ENCODE measurements at places on chromosomes 1 and 21.
A peak's percentile ranks its signal among the peaks of the same experiment; 100 is the strongest.

DNA sequence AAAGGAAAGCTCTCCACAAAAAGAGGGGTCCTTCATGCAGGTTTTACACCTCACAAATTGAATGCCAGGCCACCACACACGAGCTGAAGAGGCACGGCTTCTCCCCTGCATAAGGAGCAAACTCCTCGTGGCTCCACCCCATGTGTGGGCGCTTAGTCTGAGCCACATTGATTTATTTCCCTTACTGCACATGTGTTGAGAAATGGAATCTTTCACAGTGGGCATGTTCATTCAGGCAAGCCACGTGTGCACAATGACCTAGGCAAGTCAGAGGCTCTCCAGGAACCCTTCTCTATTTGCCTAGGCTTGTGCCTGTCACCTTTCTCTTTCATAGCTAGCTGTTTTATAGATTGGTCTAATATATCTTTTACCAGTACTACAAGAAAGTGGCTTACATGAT is 120.5 kb downstream of the LTN1 start:
- no peak for DNase-seq

DNA sequence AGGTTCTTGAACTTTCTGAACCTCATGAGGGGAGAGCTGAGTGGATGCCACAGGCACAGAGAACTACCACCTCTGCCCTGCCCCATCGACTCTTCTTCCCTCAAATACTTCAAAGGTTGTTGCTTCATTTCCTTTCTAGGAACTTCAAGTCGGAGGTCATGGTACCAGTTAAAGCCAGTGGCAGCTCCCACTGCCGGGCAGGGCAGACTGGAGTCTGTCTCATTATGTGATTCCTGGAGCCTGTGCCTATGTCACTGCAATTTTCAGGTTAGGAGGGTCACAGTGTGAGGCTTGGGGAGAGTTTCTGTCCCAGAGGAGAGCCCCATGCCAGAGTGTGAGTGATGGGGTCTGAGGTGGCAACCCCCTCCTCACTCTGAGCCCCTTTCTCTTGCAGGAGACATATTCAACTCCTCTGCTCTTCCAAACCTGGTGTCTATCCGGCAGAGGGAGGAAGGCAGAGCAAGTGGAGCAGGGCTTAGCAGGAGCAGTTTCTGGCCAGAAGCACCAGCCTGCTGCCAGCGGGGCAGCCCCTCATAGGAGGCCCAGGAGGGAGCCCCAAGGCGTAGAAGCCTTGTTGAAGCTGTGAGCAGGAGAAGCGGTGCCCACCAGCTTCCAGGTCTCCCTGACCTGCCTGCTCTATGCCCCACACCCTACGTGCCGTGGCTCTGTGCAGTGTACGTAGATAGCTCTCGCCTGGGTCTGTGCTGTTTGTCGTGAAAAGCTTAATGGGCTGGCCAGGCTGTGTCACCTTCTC is 29.3 kb downstream of the CAMK1G start:
- DNase-seq: no peak

- DNase-seq: no peak
Measured at GRCh38 chr1:179298952-179299351, 5.4 kb downstream of the SOAT1 start.

GRCh38 chr1:178500091-178500770 is 3.5 kb upstream of the CLEC20A start:
- DNase-seq: peak; percentile 25

DNA sequence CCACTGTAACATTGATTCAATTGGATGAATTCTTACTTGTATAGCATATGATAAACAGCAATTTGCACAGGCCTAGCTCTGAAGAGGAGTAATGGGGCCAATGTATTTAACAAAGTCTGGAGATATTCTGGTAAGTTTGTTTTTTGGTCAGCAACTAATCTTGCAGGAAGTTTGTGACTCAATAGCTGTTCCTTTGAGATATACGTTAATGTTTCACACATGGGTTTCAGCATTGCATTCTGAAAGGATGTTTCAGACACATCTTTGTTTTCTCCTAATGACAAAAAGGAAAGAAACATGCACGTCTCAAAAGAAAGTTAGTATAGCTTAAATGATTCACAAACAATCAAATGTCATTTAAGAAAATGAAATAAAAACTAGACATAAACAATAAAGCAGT is 49.0 kb downstream of the LTN1 start:
- peak; percentile 25 for DNase-seq

GRCh38 chr1:59164371-59164770 is 132.5 kb upstream of the FGGY start:
- DNase-seq: no peak

DNA sequence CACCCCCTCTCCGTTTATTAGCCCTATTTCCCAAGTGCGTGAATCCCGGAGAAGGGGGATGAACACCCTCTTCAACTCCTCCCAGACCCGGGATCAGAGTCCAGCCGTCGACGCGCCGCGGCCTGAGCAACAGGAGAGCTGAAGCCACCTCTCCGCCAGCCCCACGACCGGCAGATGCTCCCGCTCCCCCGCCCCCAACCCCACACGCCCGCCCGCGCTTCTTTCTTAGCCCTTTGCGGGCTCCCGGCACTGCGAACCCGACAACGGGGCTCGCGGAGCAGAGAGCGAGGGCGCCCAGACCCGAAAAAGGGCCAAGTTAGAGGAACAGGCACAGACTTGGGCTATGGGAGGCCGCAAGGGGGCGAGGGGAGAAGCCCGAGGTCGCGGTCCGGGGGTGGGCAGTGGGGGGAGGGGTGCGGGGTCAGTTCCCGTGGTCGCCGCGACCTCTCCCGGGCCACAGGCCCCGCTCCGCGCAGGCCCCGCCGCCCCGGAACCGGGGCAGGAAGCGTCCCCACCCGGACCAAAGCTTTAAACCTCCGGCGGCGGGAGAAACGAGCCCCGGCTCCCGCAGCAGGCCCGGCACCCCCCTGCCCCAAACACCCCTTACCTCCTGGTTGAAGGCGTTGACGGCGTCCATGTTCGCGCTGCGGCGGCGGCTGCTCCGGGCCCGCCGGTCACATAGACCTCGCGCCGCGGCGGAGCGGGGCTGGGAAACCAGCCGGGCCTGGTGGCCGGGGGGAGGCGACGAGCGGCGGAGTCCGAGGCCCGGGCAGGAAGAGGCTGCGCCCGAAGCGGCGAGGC is 662 bp downstream of the SCAF4 start:
- DNase-seq: peak; percentile 48

- DNase-seq: peak; percentile 66
Measured at GRCh38 chr1:241639623-241640148, 483 bp downstream of the CHML start.

DNA sequence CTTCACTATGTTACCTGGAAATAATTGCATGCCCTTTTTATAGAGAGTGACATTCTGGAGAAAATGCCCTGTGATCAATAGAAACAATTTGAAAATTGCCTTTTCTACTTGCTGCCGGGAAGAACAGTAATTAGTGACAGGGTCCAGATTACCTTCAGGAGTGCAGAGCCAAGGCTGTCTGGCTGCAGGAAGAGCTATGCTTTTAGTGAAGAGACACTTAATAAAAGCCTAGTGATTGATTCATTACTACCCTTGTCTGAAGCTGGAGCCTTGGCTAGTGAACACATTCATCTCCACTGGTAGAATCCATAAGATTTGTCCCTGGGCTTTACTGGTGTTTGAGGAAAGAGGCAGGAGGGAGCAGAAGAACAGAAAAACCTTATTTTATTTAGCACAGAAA is 12.9 kb upstream of the DNASE2B start:
- no peak for DNase-seq

DNA sequence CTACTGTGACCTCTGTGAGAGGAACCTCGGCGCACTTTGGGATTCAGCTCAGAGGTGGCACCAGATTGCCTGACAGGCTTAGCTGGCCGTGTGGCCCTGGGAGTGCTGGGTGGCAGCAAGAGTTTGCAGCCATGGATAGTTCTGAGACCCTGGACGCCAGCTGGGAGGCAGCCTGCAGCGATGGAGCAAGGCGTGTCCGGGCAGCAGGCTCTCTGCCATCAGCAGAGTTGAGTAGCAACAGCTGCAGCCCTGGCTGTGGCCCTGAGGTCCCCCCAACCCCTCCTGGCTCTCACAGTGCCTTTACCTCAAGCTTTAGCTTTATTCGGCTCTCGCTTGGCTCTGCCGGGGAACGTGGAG is 67.5 kb downstream of the DISC1 start:
- DNase-seq: no peak

- peak; percentile 46 for DNase-seq
Measured at GRCh38 chr1:40344597-40344996, 27.5 kb upstream of the COL9A2 start.

GRCh38 chr1:192350356-192350755 is 33.6 kb downstream of the RGS21 start:
- no peak for DNase-seq

- no peak for DNase-seq
Measured at GRCh38 chr1:185402930-185403329, 85.9 kb upstream of the IVNS1ABP start.

DNA sequence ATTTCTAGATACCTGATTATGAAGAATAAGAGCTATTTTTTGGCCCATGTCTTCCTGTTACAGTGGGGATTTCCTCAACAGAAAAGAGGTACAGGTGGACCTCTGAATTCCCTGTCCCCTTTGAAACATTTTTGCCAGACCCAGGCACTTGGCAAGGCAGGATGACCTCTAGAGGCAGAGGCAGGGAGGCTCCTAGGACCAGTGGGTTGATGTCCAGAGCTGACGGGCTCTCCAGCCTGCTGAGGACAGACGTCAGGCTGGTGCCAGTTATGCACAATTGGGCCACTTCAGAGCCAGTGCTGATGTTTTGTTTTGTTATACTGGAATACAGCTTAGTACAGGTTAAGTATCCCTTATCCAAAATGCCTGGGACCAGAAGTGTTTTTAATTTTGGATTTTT is 18.5 kb upstream of the A3GALT2 start:
- peak; percentile 39 for DNase-seq

- no peak for DNase-seq
Measured at GRCh38 chr1:25197982-25198662, 34.2 kb downstream of the SYF2 start.

DNA sequence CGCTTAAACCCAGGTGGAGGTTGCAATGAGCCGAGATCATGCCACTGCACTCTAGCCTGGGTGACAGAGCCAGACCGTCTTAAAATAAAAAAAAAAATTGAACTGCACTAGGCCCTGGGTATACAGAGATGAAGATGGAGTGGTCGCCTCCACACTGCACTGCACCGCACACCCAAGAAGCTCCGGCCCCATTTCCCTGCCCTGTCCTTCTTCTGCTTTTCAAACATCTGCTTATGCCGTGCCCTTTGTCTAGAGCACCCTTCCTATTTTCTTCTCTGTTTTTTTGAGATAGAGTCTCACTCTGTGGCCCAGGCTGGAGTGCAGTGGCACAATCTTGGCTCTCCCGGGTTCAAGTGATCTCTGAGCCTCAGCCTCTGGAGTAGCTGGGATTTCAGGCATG is 17.4 kb downstream of the IQGAP3 start:
- no peak for DNase-seq

- peak; percentile 30 for DNase-seq
Measured at GRCh38 chr1:18556364-18556763, 74.3 kb upstream of the PAX7 start.

Data from ELR (cell line).